ENCODE measurements at places on chromosomes 3 and 15.

DNA sequence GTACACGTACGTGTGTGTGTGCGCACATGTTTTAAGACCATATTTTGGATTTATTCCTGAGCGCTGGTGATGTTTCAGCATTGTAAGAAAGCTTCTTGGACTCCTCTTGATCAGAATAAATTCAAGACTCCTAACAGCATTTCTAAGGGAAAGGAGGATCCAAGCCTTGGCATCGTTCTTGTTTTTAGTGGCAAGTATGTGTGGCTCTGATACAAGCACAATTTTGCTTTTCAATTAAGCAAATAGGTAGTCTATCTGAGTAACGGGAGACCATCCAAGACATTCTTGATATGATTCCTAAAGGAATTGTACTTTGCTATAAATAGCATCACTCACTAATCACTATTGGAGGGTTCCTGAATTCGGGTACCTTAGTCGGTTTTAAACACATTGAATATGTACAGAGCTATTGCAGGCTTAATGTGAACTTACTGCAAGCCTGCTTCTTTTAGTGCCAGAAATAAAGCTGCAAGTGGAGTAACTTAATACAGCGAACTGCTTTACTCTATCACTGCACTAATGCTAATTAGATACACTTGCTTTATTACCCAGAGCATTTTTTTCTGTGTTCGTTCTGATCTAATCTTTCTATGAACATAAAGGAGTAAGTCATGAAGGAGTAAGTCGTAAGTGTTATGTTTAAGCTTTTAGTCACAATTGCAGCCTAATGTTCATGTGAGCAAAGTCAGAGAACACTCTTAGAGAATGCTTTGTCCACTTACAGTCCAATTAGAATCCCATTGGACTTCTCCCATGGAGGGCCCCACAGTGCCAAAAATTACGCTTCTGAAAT lies 186.3 kb downstream of the MCTP2 start:
- DNase-seq: no peak

GRCh38 chr3:74883690-74884089 lies 269.2 kb upstream of the CNTN3 start:
- DNase-seq: no peak

DNA sequence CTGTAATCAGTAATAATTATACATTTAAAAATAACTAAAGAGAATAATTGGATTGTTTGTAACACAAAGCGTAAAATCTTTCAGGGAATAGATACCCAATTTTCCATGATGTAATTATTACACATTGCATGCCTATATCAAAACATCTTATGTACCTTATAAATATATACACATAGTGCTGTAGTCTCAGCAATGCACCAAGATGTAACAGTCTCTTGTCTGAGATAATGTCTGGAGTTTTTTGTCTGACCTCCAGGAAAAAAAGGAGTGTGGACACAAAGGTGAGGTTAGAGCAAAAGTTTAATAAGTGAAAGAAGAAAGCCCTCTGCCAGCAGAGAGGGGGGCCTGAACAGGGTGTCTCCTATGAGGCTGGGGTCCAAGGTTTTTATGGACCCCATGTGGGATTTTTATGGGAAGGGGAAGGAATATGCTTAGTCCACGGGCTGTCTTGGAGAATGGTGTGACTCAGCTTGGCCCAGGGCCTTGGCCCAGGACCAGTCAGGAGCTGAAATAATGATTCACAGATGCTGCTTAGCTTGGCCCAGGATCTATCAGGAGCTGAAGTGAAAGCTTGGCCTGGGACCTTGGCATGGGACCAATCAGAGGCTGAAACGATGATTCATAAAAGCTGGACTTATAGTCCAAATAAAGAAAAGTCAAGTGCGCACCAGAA lies 545.0 kb downstream of the ZPLD1 start:
- DNase-seq: no peak

GRCh38 chr15:78797951-78798350 lies 13.3 kb downstream of the ADAMTS7 start:
- DNase-seq: no peak

GRCh38 chr15:83219026-83219425 lies 11.4 kb upstream of the HDGFL3 start:
- DNase-seq: no peak

DNA sequence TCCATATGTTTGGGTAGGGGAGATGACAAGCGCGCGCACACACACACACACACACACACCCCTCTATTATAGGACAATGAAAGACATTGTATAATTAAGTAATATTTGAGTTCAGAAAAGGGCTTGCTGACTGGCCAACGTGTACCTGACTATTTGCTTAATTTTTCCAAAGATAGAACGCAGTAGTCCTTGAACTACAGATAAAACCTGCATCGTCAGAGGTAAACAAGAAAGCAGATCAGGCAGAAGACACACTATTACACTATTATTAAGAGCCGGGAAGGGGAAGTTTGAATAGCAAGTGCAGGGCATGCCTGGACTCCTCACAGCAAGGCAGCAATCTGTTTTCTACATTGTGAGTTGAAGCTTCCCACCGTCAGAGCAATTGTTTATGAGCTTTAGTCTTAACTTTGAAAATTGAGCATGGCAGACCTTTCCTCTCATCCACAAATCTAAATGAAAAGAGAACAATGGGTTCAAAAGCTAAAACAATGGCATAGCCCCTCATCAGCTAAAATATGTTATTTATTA lies 427.7 kb downstream of the GABRG3 start:
- DNase-seq: no peak

DNA sequence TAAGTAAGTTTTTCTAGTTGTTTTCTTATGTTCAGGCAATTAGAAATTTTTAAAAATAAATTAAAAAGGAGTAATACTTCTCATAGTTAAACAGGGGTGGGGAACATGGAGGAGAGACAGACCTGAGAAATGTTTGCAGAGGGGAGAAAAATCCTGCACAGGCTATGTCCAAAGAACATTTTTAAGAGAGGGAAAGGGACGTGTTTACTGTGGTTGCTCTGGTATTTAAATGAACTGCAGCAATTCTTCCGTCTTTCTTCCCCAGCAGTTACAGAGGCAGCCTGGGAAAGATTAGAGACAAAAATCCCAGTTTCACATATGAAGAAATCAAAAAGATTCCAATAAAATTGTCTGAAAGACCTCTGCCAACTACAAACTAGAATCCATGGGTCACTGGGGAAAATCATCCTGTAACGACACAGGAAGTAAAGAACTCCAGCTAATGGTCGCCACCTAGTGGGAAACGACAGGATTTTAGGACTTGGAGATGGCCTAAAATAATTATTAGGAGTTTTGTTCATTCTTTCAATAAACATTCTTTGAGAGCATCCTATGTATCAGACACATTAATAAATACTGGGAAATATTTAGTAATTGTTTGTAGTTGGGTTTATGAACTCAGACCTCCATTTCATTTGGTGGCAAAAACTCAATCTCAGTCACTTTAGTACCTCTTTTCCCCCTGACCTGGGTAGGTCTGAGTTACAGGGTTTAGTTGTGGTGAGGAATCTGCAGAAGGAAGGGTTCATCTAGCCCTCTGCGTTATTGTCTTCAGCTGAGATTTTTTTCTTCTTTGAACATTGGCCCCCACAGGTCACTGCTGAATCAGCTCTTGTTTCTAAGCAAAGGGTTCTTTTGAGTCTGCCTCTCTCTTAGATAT lies 69.9 kb upstream of the GOLIM4 start:
- peak; percentile 42 for DNase-seq

GRCh38 chr3:159536876-159537275 lies 451.8 kb upstream of the IL12A start:
- DNase-seq: no peak

DNA sequence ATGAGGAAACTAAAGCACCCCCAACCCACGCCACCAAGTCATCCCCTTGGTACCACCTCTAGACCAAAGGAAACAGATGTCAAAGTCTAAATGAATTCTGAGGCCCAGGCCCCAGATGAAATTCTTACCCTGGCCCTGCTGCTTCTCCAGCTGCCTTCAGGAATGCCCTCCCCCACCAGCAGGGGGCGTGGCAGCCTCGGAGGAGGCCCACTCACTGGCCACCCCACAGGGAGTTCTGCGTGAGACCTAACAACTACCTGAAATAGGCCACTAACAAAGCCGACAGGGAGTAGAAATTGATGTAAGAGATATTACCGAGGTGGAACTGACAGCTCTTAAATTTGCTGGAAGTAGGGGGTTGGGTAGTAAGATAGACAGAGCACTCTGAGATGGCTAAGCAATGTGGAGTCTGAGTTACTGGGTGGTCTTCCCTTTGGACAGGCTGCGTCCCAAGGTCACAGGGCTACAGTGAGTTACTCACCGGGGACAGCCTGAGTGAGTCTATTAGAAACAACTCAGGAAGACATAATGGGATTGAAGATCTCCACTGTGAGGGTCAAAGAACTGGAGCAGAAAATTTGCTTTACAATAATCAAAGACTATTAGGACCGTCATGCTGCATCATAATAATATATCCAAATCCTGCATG lies 240.7 kb downstream of the SHOX2 start:
- peak; percentile 78 for DNase-seq

GRCh38 chr15:84741121-84741520 lies 7.3 kb upstream of the ZNF592 start:
- no peak for DNase-seq

DNA sequence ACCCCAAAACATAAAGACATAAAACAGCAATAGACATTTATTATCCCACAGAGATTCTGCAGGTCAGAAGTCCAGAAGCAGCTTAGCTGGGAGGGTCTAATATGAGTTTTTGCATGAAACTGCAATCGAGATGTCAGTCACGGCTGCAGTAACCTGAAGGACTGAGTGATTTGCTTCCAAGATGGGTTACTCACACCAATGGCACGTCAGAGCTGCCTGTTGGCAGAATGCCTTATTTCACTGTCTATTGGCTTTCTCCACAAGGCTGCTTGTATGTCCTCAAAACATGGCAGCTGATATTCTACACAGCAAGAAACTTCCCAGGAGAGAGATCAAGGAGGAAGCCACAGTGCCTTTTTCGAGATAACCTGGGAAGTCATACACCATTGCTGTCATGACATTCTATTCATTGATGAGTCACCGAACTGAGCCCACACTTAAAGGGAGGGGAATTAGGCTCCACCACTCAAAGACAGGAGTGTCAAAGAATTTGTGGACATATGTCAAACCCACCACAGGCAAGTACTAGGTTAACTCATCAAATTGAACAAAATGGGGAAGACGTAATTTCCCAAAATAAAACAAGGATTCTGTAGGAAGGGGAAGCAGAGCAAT lies 122.2 kb downstream of the SYNPR start:
- DNase-seq: no peak

GRCh38 chr3:180176059-180176458 lies 139.3 kb upstream of the PEX5L start:
- DNase-seq: no peak

GRCh38 chr3:177478170-177478867 lies 281.0 kb upstream of the TBL1XR1 start:
- DNase-seq: no peak

GRCh38 chr3:45959201-45959600 lies 15.9 kb downstream of the CXCR6 start:
- no peak for DNase-seq

GRCh38 chr15:83102346-83102745 lies 5.1 kb upstream of the TM6SF1 start:
- DNase-seq: no peak

DNA sequence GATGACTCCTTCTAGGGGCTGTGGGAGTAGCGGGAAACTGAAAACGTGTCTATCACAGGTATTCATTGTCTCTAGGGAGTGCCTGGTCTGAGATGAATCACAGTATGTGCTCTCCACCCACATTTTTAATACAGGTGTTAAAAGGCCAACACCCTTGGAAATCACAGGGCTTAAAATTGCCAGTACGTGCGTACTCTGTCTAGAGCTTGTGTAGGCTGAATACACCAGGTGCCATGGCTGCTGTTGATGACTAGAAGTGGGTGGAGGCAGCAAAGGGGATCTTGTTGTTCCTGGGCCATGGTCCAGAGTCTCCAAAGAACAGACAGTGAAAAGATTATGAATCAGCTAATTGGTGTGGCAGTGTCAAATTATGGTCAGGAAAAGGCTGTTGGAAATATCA lies 35.1 kb upstream of the P3H2 start:
- no peak for DNase-seq

GRCh38 chr3:197408177-197408957 lies 110.0 kb upstream of the DLG1 start:
- DNase-seq: no peak

DNA sequence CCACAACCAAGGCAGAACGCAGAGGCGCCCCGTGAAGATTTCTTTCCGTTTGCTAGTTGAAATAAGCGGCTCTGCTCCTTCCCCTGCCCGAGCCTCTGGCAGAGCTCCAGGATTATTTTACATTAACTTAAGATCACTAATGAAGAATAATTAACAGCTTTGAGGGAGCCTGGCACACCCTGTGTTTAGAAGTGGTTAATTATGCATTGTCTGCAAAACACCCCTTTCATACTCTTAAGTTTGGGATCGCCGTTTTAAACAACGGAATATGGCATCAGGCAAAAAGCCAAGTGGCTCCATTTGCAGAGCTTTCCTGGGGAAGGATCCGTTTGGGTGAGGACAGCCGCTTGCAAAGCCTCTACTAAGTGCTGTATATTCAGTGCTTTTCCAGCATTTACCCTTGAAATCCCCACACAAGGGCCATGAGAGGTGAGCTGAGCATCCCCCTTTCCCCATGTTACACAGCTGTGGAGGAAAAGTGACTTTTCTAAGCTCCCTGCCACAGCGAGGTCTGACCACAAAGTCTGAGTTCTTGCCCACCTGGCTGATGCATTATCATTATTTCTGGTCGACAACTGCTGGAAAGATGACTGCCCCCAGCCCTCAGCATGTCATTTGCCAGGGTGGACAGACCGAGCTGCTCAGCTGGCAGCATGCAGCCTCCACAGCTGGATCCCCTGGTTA lies 33.9 kb downstream of the IQSEC1 start:
- DNase-seq: no peak

Measured in glutamatergic neuron (in vitro differentiated cells).